T-helper 17 cell (primary cell): ENCODE measurements at places on chromosomes 7 and 10.

GRCh38 chr10:58516119-58516518 is 3.4 kb downstream of the BICC1 start:
- DNase-seq, result no peak

DNA sequence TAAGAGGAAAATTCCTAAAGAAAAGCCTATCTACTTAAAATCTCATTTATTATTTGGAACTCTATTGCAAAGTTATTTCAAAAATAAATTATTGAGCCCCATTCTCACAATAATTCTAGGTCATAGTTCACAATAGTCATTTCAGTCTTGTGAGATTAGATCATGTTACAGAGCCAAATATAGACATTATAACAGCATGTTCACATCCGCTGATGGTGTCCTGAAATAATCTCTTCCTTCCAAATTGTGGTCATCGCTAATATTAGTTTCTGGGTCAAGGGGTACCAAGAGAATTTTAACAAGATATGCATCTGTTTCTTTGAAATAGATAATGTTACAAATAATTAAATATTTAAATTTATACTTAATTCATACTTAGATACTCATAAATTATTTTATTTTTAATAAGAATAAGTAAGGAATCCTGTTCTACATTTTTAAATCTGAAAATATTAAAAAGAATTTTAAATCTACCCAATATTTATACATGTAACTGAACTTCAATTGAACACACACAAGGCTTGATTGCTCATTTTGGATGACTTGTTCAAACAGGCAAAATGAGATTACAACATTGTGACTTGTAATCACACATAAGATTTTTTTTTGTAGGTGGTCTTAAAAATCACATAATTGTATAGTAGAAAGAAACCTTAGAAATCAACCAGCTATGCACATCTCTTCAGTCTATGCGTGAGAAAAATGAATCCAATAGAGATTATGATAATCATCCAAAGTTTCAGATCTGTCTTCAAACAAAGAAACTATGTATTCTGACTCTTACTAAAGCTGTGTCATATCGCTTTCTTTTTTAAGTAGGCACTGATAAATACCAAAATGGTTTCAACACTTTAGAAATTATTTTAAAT is 13.1 kb downstream of the GNAT3 start:
- no peak for DNase-seq

- no peak for DNase-seq
Observed at GRCh38 chr10:124619802-124620490, 124.2 kb downstream of the FAM53B start.

GRCh38 chr10:78726171-78726570 is 342.6 kb upstream of the ZMIZ1 start:
- DNase-seq, result no peak

DNA sequence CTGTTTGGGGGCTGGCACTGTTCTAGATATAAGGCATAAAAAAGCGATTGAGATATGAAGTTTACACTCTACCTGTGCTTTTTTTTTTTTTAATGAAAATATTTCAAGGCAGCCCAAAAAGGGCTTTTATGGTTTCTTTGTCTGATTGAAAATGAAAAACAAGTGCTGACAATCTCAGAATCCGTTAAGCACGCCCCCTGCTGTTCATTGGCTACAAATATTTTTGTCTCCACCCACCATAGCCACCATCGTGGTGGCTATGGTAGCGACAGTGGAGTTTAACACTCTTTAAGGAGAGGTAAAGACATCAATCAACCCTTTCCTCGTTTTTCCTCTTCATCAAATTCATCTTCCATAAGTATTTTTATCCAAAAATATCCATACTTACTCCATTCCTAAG is 94.2 kb downstream of the CD36 start:
- DNase-seq, result no peak

- DNase-seq, result no peak
Observed at GRCh38 chr7:100895956-100896731, 456 bp upstream of the ACHE start.
